Globus pallidus (tissue), 1 donor: ENCODE measurements at places on chromosomes 16 and 17.
A peak's percentile ranks its signal among the peaks of the same experiment; 100 is the strongest.

- peak; percentile 52 for DNase-seq
Measured at GRCh38 chr17:10018461-10018891, 113.4 kb upstream of the RCVRN start.

DNA sequence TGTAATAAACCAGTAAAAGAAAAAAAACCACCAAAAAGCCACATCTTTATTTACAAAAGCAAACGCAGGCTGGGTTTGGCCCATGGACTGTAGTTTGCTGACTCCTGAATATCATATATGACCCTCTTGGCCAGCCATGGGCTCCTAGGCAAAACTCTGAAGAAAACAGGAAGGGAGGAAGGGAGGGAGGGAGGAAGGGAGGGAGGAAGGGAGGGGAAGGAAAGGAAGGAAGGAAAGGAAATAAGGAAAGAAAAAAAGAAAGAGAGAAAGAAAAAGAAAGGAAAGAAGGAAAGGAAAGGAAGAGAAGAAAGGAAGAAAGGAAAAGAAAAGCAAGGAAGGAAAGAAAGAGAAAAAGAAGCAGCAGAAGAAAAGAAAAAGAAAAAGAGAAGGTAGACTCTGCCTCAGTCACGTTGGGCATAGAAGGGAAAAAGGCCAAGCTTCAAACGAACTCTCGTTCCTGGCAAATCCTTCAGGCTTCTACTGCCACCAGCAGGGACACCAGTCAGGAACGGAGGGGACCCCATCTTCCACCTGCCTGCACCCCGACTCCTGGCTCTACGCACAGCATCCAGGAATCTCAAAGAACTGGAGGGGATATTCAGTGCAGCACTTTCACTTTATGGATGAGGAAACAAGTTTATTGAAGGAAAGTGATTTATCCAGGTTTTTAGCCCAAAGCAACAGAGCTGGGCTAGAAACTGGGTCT is 22.1 kb downstream of the CDC42EP4 start:
- no peak for DNase-seq

GRCh38 chr17:32515677-32516383 is 29.0 kb downstream of the CDK5R1 start:
- no peak for DNase-seq

GRCh38 chr16:56618138-56618537 is 7.4 kb upstream of the MT1E start:
- DNase-seq = no peak

- no peak for DNase-seq
Measured at GRCh38 chr17:15363702-15364101, 22.3 kb upstream of the TEKT3 start.

DNA sequence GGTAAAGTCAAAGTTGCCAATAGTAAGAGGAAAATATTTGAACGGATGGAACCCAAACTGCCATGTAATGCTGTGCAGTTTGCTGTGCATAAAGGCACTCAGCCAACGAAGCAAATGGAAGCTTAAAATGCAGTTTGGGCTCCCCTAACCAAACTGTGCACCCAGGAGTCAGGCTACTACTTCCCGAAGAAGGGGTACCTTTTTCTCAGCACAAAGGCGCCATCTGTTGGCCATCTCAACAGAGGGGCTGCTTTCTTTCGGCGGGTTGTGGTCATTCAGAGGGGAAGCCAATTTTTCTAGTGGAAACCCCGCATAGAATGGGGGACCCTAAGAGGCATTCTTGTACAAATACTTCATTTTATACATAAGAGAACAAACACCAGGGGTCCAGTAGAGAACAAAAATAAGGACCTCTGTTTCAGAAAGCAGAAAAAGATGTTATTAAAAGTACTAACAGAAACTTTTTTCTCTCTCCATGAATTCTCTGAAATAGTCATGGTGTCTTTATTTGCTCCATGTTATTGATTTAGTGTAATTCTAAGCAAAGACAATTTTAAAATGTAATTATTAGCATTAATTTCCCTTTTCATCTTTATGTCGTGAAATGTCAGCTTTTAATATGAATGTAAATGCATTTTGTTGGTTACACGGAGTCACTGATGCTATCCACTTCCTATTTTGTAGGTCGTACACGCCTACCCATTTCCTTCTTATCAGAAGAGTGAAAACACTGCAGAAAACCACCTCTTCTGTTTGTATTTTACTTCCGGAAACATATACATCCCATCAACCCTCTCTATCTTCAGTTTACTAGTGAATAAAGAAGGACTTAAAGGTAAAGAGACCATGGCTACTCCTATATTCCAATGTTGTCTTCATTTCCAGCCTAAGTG is 453.3 kb downstream of the KCNJ2 start:
- DNase-seq = peak; percentile 89

- DNase-seq = no peak
Measured at GRCh38 chr17:27327397-27327796, 33.5 kb downstream of the WSB1 start.

- peak; percentile 79 for DNase-seq
Measured at GRCh38 chr16:24102209-24102660, 153.9 kb upstream of the CACNG3 start.

GRCh38 chr16:28089205-28089991 is 25.9 kb upstream of the GSG1L start:
- no peak for DNase-seq

GRCh38 chr17:5871666-5872065 is 198.5 kb upstream of the WSCD1 start:
- no peak for DNase-seq

- DNase-seq = no peak
Measured at GRCh38 chr16:85449885-85450245, 163.3 kb upstream of the GSE1 start.

DNA sequence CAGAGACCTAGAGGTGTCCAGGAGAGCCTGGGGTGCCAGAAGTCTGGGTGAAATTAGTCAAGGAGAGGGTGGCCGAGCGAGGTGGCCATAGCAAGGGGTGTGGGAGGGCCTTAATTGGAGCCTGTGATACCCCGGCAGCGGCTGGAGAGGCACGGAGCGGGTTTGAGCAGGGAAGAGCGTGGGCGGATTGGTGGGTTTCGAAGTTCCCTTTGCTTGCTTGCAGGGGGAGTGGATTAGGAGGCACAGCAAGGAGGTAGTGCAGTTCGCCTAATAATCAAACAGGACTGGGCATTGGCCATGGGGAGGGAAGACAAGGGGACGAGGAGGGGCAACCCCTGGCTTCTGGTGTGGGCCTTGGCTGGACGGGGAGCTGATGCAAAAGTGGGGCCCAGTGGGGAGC is 5.4 kb upstream of the FAM83G start:
- no peak for DNase-seq

GRCh38 chr16:5028950-5029475 is 4.7 kb downstream of the NAGPA start:
- no peak for DNase-seq

DNA sequence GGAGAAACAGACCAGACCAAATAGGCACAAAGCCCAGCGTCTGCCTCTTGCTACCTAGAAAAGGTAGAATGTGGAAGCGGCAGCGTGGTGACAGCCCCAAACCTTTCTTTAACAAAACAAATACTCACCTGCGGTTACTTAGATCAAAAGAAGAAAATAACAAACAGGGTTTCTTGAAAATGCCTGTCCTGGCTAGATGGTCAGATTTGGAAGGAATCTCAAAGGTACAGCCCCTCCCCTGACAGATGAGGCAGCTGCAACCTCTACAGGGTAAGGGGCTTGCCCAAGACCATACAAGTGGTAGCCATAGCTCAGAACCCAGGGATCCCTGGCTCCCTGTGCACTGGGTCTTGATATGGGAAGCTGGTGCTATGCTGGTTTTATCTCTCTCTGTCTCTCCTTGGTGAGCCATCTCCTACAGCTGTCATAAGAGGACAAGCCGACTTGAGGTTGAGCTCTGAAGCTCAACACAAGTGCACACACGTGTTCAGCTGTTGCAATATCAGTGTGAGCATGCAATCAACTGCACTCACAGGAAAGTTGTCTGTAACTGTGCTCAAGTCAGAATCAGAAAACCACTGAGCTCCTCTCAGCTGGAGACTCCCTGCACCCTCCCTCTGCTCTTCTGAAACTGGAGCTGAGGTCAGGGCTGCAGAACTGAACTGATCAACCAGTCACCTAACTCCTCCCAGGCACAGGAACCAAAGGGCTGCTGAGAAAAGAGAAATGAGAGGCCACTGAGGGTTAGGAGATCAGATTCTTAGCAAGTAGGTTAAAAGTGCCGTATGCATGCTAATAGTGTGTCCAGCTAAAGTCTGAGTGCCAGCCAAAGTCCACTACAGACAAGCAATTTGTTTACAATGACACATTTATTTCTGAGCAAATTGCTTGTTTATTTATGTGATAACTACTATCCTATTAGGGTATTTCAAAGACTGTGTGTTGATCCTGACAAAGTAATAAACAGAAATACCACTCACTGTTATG is 6.1 kb upstream of the RNF157 start:
- no peak for DNase-seq

GRCh38 chr17:29021226-29021625 is 15.4 kb upstream of the SEZ6 start:
- DNase-seq = no peak

DNA sequence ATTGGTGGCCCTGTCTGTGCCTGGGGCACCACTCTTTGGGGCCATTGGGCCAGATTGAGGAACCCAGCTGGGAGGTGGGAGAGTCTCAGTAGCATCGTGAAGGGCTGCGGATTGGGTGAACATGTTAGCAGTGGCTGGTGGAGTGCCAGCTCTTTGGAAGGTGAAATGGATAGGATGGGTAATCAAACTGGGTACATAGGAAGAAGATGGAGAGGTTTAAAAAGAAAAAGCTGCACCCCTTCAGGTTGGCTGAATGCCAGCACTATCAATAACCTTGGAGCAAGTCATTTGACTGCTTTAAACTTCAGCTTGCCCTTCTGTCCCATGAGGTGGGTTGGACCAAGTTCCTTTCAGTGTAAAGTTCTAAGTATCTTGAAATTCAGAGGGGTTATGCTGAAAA is 95.0 kb downstream of the RPTOR start:
- no peak for DNase-seq

DNA sequence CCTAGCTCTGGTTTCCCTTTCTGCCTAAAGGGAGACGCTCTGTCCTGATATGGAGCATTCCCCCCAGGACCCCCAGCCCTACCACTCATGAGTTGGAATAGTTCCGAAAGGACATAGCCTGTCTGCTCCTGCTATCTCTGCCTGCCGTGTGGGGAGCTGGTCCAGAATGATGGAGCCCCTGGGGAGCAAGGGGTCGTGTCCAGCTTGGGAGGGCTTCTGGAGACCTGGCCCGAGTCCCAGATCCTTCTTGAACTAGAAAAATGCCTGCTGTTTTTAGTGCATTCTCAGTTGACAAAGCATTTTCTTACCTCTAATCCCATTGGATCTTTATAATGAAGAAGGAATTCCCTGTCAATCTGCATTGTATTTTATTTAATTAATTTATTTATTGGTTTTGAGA is 9.1 kb upstream of the GRN start:
- no peak for DNase-seq

- DNase-seq = no peak
Measured at GRCh38 chr16:64253096-64253495, 868.8 kb downstream of the CDH11 start.

- DNase-seq = no peak
Measured at GRCh38 chr17:38617967-38618760, 12.4 kb upstream of the SRCIN1 start.

- DNase-seq = no peak
Measured at GRCh38 chr16:20259541-20259940, 67.8 kb downstream of the GP2 start.

DNA sequence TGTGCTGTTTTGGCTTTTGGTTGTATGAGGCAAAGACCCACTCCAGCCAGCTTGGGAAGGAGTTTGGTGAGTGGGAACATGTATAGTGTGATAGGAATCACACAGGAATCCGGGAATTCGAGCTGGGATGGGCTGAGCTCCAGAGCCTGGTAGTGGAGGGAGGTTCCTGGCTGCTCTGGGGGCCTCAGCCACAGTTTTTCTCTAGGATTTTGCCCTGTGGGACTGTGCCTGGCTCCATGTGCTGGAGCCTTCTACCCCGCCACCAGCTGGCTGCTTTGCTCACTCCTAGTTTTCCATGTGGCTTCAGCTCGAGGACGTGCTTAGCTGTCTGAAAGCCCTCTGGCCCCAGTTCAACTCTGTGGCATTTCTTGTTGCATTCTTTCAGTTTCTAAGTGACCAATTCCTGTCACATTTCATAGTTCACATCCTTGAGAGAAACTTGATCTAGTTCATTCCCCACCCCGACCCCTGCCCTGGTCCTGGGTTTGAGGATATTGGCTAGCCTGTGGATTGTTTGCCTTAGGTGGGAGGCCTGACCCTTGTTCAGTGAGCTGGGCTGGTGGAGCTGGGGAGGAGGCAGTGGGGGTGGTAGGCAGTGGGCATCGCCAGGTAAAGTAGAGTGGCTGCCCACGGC is 5.0 kb downstream of the SEC14L1 start:
- DNase-seq = peak; percentile 81

DNA sequence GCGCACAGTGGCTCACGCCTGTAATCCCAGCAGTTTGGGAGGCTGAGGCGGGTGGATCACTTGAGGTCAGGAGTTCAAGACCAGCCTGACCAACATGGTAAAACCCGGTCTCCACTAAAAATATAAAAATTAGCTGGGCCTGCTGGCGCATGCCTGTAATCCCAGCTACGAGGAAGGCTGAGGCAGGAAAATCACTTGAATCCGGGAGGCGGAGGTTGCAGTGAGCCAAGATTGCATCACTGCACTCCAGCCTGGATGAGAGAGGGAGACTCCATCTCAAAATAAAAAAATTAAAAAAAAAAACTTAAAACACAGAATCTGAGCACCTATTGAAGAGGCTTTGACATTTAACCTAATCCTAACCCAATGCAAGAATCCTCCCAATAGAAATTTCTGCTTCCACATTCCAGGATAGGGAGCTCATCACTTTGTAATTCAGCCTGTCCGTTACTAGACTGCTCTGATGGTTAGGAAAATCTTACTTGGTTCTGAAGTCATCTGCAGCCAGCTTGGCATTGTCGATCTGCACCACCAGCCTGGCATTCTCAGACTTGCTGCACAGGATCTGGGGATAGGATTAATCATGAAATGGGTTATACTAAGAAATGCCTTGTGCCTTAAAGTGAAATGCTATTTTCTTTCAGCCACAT is 2.1 kb downstream of the KRT33B start:
- DNase-seq = no peak

GRCh38 chr17:47844227-47844626 is 3.2 kb upstream of the SCRN2 start:
- DNase-seq = no peak

- DNase-seq = no peak
Measured at GRCh38 chr16:31036691-31037090, 3.3 kb downstream of the STX4 start.
